Motor neuron (in vitro differentiated cells): ENCODE measurements at places on chromosomes 2 and 18. TPM values are rescaled to one million over a fixed set of nuclear protein-coding genes. Genes with fewer than 3 reads are reported as not detected.

Gene SEPTIN2
- total RNA-seq = 163 and 186 TPM in 2 replicates

Gene CRYGD
- total RNA-seq = not detected in 2 replicates

Gene UNC50
- 28.8 and 37.2 TPM in 2 replicates for total RNA-seq

Gene ZNF519
- 21.4 and 21.8 TPM in 2 replicates for total RNA-seq

Gene CYP26B1
- 272 and 273 TPM in 2 replicates for total RNA-seq

Gene INHBB
- 13.2 and 14.4 TPM in 2 replicates for total RNA-seq

Gene KCNK3
- 0.23 and 0.28 TPM in 2 replicates for total RNA-seq

- no peak for ATAC-seq
These were observed 89.0 kb downstream of the RAPH1 start for GRCh38 chr2:203446071-203446481.

DNA sequence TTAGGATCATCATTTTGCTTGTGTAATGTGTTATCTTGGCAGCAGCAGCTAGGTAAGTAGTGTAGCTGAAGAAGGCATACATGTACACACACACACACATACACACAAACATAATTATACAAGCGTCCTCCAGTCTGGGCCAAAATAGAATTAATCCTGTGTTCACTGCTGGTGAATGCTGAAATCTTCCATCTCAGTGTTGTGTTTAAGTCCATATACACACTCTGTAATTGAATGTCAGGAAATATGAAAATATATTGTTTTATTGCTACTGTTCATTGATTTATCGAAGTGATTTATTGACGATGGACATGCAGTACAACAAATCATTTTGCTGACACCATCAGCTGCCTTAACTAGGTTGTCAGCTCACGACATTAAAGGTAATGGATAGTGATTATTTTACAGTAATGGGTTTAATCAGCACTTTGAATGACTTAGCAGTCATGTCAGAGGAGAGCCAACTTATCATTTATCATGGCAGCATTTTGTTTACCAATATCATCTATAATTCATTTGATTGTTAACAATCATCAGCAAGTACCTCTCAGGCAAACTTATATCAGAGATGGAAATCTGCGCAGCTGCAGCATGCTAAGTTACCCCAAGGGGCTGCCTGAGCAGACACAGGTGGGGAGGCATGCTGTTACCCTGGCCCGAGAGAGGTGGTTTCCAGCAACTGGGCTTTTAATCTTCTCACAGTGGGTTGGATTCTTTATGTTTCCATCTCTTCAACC is 83.7 kb upstream of the FSHR start:
- peak; percentile 88 for ATAC-seq

DNA sequence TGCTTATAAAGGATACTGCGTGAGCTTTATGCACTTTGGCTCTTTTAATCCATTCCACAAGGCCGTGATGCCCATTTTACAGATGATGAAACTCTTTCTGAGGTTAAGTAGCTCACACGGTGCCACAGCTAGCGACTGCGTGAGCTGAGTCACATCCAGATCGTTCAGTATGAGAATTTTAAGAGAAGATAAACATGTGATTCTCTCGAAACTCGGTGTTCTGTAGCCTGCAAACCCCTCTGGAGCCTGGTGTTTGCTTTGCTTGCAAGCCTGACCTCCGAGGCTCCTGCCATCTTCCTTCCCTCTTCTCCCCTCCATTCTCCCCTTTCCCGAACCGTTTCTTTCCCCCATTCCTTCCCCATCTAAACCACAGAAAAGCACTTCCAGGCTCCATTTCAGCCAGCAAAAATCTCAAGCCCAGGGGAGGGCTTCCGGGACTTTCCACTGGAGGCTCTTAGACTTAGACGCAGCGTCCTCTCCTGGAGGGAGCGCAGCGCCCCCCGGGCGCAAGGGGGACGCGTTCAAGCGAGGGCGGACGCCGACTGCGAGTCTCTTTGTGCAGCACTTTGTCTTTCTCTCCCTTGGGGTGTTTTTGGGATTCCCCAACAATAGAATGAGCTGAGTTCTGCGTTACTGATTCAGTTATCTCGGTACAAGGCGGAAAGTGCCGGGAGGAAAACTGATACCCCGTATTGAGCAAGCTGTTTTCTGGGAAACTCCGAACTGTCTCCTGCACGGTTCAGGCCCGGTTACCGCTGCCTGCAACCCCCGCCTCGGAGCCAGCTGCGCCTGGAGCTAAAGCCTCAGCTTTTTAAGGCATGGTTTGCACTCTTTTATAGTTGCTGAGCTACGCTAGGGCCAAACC is 38.0 kb downstream of the CYP1B1 start:
- ATAC-seq = peak; percentile 25

- ATAC-seq = peak; percentile 67
These were observed 234.8 kb upstream of the RAB6C start for GRCh38 chr2:129744649-129745048.

DNA sequence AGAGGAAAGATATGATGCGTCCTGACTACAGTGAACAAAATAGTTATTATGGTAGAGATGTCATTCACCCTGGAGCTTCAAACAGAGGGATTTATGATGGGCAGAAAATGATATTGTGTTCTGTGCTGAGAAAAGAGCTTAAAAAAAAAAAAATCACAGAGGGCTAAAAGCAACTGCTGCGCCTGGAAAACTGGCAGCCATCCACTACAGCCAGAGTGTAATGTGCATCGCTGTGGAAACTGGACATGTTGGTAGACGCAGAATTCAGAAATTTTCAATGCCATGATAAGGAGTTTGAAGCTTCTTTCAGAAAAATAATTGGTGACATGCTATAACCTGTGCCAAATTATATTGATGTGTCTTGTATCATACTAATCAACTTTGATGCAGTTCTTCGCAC is 122.9 kb upstream of the SOX11 start:
- no peak for ATAC-seq

- no peak for ATAC-seq
These were observed 373 bp downstream of the EIPR1 start for GRCh38 chr2:3377279-3377611.

DNA sequence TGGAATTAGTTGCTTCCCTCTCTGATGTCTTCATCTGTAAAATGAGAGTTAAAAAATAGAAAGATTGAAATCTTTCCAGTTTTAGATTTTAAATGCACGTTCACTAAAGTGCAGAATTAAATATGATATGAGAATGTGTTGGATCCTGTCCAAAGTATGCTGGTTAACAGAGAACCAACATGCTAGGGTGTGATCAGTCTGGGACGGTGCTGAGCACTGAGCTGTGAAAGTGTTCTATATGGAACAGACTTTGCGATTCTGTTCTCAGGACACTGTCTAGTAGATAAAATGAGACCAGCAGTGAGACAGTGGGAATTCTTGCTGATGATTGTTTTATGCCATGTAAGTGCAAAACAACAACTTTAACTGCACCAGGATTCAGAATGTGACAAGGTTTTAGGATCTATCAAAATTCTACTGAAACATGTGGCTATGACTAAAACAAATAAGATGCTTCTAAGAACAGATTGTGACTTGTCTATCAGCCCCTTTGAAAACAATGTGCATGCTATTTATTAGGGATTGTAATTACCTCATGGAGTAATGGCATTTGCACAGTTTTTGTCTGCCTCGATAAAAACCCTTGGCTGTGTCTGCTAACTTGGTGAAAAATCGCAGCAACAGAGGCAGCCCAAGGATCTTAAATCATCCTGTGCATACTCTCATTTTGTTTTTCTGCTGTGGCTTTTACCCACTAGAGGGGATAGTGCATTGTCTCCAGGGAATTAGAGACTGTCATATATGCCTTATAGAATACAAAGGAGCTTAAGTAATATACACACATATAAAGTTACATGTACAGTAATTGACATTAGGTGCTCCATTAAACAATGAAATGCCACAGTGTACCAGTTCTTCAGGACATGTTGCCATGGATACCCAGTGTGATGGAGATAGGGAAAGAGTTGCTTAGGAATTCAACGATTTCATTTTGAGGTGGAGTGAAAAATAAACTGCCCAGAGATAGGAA is 55.1 kb downstream of the MAP3K20 start:
- ATAC-seq = peak; percentile 36

DNA sequence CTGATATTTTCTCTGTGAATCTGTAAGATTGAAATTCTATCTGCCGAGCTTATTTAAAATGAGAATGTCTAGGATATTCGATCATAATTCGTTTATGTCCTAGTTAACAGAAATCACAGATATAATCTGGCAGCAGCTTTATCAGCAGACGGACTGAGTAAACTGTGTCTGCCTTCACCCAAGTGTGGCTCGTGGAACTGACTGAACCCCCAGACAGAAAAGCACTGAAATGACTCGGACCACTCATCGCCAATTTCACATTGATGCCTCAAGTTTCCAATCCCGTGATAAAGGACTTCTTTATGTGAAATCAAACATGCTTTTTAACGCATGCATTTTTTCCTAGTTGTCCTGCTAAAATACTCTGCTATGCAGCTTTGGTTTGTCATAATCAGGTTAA is 15.9 kb downstream of the TNFRSF11A start:
- ATAC-seq = no peak
